T-cell (primary cell): ENCODE measurements at places on chromosomes 1 and 21.

GRCh38 chr1:238248356-238248755, 357.6 kb upstream of the ZP4 start:
- DNase-seq = no peak

DNA sequence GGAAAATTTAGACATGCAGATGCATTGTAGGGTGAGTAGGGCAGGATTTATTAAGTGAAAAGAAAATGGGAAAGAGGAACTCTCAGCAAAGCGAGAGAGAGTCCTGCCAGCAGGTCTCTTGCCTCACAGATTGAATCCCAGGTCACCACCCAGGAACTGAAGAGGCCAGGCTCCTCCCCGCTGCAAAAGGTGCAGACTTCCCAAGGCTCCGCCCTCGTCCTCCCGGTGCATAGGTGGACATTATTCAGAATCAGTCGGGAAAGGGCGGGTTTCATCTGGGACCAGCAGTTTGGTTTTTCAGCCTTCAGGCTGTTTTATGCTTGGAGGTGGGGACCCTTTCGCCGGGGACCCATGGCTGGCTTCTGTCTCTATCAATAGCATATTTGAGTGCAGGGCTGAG, 41.6 kb upstream of the APP start:
- no peak for DNase-seq

DNA sequence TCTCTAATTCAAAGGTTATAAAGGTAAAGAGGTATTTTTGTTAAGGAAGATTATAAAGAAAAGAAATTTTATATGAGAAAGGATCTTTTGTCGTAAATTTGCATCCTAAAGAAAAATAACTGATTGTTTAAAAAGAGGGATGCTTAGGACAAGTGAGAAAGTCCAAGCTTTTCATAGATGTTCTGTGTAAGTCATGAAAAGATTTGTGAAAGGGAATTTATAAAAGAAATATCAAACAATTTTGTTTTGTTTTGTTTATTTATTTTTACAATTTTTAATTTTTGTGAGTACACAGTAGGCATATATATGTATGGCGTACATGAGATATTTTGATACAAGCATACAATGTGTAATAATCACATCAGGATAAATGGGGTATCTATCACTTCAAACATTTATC, 145.2 kb downstream of the ADSS2 start:
- no peak for DNase-seq

- DNase-seq = peak; percentile 24
Observed at GRCh38 chr1:9275567-9276034, 17.1 kb upstream of the SPSB1 start.

DNA sequence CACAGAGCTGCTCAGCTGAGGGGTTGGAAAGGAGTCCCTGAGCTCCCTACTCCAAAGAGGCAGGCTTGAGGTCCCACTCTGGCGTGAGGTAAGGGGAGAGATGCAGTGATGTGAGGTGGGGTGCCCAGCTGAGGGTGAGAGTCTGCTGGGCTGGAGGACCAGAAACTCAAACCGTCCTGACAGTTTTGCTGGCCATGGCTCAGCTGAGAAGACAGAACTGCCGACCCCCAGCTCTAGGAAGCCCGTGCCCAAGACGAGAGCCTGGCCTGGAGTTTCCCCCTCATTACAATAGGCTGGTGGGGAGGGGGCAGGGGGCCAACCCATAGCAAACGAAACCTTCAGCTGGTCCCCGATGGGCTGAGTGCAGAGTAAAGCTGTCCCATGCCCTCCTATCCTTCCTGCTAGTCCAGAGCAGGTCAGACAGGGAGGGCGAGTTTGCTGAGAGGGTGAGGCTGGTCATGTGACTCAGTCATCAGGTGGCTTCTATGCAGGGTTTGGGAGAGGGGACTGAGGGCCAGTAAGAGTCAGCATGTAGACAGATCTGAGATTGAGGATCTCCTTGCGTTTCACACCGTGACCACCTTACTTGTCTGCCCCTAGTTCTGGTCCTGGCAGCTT, 129.3 kb downstream of the PRDM2 start:
- DNase-seq = no peak

GRCh38 chr21:38773099-38774061, 32.3 kb upstream of the ETS2 start:
- DNase-seq = no peak

DNA sequence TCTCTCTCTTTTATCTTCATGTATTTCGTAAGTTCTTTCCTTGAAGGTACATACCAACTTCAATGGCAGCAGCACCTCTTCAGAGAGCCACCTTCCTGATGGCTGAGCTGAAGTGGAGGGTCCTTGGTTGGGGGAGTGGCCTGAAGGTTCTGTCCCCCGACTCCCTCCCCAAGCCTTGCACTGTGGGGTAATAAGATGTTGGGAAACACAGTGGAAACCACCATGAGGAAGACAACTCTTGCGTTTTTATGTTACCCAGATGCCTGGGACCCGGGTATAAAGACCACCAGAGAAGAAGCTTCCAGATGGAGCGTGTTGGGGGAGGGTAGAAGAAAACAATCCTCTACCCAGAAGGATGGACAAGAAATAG, 794 bp downstream of the KRTAP12-3 start:
- no peak for DNase-seq

GRCh38 chr1:56502700-56503245, 76.6 kb downstream of the PLPP3 start:
- no peak for DNase-seq

DNA sequence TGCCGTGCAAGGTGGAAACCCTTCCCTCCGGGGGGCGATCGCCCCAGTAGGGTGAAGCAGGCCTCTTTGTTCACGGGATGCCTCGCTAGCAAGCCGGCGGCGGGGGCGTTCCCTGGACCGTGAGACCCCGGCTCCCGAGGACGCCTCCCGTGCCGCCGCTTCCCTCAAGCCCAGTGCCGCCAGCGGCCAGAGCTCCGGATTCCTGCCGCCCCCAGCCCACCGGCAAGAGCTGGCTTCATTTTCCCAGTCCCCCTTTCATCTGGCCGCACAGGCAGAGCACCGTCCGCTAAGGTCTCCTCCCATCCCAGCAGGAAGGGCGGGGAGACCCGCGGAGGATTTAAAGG, 16.3 kb downstream of the IER5 start:
- peak; percentile 15 for DNase-seq

- no peak for DNase-seq
Observed at GRCh38 chr21:38181096-38181495, 75.7 kb upstream of the KCNJ15 start.

DNA sequence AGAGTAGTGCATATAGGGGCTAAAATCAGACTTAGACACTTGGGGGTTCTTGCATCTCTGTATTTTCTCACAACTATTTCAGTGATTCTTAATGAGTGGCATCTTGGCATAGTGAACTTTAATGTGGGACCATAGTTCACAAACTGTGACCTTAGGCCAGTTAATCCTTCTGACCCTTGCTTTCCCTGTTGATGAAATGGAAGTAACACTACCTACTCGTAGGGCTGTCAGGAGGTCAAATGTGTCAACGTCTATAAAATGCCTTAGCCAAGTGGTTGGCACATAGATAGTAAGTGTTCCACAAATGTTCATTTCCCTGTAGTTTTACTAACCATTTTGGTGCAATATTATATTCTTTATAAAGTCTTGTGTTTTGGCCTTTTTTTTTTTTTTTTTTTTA, 49.4 kb downstream of the DYRK1A start:
- DNase-seq = no peak

DNA sequence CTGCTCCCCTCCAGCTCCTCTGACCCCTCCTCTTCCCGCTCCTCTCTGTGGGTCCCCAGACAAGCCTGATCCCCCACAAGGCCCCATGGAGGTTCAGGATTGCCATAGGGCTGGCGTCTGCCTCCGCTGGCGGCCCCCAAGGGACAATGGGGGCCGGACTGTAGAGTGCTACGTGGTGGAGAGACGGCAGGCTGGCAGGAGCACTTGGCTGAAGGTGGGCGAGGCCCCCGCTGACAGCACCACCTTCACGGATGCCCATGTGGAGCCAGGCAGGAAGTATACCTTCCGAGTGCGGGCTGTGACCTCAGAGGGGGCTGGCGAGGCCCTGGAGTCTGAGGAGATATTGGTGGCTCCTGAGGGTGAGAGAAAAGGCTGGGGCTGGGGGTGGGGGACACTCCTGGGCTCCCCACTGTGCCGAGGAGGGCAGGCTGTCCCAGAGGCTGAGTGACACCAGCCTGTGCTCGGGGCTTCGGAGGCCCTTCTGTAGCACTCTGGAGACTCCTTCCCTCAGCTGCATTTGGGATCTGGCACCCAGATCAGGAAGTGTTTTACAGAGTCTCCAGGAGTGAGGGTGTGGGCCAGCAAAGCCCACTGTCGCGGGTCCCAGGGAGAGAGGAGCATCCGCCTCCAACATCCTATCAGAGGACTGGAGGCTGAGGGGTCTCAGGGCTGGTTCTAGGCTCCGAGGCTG, 25.9 kb downstream of the IGFN1 start:
- DNase-seq = no peak

- DNase-seq = no peak
Observed at GRCh38 chr1:151710187-151710840, 6.3 kb downstream of the CELF3 start.

DNA sequence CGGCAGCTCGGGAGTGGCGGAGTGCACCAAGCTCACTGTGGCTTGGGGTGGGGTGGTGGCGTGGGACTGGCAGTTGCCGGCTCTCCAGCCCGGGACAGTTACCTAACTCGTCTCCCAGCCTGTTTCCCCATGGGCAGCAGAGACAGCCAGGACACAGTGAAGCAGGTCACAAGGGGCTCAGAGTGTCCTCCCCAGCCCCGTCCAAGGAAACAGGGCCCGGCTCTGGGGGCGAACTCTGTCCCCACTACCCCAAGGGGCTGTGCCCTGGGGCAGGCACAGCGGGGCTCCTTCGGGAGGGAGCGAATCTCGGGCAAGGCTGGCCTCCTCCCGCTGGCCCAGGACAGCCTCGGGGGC, 759 bp downstream of the GPR157 start:
- no peak for DNase-seq

- DNase-seq = no peak
Observed at GRCh38 chr1:58883037-58883887, 99.4 kb upstream of the JUN start.

DNA sequence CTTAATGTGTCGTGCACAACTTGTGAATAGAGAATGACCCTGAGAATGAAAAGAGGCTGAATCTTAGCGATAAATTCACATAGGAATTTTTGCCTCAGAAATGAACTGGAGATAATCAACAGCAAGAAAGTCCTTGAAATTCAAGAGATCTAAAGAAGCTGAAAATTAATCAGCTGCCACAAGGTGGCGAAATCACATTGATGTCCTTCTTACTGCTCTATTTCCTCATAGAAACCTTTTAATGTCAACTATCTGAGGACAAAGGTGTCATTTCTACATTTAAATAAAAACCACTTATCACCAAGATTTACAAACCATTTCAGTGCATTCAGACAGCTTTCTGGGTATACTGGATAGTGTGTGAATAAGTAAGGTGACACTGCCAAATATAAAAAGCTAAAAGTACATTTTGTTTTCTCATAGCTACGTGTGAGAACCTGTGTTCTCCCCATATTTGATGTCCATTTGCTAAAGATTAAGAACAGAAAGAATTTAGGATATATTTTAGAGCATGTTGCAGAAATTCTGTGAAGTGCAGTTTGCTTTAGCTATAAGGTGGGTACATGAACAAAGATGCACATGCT, 485.3 kb upstream of the PTBP2 start:
- DNase-seq = no peak

- no peak for DNase-seq
Observed at GRCh38 chr1:101928829-101929228, 67.9 kb downstream of the OLFM3 start.

- no peak for DNase-seq
Observed at GRCh38 chr1:40384887-40385286, 11.4 kb downstream of the SMAP2 start.

GRCh38 chr1:18874600-18874999, 15.1 kb upstream of the TAS1R2 start:
- no peak for DNase-seq

DNA sequence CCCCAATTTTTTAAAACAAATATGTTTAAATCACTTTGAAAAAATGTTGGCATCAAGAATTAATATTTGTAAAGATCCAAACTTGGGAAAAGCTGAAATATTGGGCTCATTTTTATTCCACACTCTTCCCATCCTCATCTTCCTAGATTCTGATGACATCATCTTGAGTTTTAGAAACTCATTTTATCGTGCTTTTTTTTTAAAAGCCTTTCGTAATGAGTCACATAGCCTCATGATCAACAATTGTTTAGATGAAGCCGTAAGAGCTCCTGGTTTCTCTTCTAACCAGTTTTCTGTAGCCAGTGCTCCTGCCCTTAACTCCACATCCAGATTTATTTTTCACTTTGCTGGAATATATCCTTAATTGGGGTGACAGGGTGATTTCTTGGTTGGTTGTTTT, 78.6 kb downstream of the POFUT2 start:
- no peak for DNase-seq

GRCh38 chr1:112974646-112975045, 18.6 kb upstream of the SLC16A1 start:
- DNase-seq = no peak
